ENCODE measurements at places on chromosomes 12 and 14.

DNA sequence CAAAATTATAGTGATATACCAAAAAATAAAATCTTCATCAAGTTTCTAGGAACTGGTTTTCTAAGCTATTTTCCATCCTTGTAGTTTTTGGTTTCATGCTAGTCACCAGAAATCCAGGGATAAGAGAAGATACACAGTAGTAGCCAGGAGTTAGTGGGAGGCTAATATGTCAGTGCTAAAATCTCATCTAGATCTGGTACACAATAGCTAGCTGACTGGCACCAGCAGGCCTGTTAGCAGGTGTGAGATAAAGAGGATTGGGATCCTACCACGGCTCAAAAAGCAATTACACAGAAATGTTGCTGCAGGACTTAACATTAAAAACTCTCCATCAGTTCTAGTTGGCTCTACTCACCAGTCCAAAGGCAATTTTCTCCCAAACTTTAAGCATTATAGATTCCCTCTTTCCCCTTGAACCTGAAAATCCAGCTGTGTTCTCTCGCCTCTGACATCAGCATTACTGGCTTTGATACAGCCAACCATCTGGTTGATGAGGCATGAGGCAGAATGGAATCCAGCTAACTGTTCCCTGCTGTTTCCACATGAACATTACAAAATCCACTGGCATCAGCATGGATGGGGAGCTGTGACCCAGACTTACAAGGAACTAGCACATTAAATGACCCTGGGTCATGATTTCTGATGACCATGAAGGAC is 41.8 kb upstream of the CCDC196 start:
- DNase-seq, result no peak

DNA sequence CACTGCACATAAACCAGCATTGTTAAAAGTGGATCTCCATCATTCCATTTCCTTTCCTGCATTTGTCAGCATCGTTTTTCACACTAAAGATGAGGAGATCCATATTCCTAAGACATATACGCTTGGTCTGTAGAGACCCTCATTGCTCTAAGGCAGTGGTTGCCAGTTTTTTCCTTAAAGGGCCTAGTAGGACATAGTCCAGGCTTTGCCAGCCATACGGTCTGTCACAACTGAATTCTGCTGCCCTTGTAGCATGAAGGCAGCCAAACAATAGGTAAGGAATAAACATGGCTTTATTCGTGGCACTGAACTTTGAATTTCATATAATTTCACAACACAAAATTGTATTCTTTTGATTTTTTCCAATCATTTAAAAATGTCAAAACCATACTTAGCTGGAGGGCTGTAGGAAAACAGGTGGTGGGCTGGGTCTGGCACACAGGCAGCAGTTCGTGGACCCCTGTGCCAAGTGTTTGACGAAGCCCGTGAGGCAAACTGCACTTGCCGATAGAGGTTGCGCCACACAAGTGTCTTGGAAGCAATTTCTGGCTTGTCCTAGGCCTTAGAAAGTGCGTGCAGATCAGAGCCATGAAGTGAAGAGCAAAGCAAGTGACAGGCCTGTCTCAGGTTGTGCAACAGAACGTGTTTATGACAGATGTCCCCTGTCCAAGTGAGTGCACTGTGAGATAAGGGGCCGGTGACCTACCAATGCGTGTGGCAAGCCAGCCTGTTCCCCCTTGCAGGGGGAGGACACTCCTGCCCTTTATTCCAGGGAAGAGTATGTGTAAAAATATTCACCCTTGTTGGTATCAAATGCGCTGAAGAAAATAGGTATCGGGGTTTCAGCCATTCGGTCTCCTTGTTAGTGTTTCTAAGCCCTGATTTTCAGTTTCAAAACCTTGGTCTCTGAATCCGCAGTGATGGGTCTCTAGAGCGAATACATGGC is 916 bp upstream of the CHPT1 start:
- DNase-seq, result no peak

DNA sequence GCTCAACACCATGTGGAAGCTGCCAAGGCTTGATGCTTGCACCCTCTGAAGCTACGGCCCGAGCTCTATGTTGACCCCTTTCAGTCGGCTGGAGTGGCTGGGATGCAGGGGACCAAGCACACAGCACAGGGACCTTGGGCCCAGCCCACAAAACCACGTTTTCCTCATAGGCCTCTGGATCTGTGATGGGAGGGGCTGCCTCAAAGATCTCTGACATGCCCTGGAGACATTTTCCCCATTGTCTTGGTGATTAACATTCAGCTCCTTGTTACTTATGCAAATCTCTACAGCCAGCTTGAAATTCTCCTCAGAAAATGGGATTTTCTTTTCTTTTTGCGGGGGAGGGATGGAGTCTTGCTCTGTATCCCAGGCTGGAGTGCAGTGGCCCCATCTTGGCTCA is 46.3 kb downstream of the MON2 start:
- DNase-seq, result peak; percentile 73

GRCh38 chr12:64273527-64274403 is 51.7 kb upstream of the KICS2 start:
- DNase-seq, result peak; percentile 62

DNA sequence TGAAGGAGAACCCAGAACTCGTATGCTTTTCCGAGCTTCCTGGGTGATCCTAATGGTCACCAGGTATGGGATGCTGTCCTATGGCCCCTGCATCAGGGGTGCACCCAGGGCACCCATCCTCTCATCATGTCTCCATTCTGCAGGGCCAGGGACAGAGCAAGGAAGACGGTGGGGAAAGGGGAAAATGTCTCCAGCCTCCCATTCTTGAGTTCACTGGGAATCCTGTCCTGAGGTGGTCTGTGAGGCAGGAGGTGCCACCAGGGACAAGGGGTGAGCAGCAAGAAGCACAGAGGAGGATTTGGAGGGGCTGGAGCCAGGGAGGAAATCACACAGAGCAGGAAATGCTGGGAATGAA is 14.9 kb upstream of the SLC6A12 start:
- DNase-seq, result no peak

GRCh38 chr14:92475451-92476187 is 38.0 kb upstream of the RIN3 start:
- DNase-seq, result no peak

DNA sequence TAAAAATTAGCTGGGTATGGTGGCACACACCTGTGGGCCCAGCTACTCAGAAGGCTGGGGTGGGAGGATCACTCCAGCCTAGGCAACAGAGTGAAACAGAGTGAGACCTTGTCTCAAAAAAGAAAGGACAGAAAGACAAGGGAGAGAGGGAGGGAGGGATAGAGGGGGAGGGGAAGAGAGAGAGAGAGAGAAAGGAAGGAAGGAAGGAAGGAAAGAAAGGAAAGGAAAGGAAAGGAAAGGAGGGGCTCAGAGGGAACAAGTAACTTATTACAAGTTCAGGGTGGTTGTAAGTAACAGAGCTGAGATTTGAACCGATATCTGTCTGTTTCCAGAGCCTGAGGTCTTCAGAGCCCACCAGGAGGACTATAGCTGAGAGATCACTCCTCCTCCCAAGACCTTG is 8.3 kb downstream of the IFFO1 start:
- no peak for DNase-seq

- no peak for DNase-seq
These were observed 716.7 kb upstream of the TMEM132C start for GRCh38 chr12:127550271-127550670.

DNA sequence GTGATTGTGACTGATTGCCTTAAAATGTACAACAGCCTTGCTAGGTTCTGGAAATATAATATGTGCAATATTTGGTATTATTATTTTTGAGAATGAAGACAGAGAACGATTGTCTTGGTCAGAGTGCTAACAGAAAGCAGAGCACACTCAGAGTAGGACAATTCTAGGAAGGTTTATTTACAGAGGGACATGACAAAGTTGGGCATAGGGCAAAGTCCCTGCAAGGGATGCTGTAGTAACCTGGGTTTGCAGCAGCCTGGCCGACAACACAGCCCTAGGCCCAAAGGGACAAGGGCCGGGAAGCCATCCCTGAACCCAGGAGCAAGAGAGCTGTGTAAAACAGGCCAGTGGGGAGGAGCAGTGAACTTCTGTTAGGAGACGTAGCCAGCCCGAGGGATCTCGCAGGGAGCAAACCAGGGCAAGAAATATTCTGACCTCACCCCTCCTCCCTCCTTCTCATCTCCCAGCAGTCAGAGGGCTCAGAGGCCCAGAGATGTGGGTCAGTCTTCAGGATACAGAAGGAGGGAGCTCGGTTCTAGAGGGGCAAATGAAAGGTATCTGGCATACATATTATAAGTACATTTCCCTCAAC is 51.0 kb upstream of the FERMT2 start:
- DNase-seq, result no peak

DNA sequence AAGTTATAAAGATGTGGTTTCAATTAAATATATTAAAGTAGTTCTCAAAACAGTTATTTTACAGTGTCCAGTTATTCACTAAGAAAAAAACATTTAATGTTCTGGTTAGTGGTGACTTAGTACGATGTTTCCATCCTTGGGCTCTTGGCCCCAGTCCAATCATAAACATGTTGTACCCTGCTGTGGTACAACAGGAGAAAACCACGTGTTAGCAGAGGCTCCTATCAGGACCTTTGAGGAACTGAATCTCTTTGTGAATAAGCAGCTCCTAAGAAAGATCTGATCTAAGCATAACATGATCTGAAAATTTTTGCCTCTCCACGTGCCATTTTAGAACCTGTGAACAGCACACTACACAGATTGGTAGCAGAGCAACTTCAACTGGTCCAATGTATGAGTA is 234.0 kb downstream of the SYT1 start:
- no peak for DNase-seq

DNA sequence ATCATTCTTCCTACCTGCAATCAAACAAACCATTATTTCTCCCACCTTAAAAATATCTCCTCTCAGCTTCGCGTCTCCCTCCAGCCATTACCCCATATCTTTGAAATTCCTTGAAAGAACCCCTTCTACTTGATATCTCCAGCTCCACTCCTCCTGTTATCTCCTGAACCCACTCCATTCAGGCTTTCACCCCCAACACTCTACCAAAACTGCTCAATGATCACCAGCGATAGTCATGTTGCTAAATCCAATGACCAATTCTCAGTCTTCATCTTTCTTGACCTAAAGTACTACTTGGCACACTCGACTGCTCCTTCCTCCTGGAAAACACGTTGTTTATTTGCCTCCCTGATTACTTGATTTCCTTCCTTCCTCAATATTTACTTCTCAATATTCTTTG is 70.1 kb downstream of the DUSP16 start:
- no peak for DNase-seq

DNA sequence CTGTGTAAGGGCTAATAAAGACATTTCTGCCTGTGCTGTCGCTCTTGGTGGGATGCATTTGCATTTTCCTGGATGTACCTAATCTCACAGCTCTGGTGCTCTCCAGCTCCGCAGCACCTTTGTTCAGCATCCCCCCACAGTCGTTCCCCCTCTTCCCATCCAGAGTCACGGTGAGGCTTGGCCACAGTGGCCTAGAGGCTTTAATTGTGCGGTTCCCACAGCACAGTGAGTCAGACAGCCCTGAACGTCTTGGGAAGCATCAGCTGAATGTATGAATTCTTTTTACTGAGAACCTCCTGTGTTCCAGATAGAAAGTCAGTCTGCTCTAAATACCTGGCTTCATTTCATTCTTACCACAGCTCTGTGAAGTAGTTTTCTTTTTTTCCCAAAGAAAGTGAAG is 28.7 kb downstream of the MLXIP start:
- no peak for DNase-seq

GRCh38 chr12:4645023-4645422 is 3.8 kb downstream of the AKAP3 start:
- DNase-seq, result no peak

DNA sequence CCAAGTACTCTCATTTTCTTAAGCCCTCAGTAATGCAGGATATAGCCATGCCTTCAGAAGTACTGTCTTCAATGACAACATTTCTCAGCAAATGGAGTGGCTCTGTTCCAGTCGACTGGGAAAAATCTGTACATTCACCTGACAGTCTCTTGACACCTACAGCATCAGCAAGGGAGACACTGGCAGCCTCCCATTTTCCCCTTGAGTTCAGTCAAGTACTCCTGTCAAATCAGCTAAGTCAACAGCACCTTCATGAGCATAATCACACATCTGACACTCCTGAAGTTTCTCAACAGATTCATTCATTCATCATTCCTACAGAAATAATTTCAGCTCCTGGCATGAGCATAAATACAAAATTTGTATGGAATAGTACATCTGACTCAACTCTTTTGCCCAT is 46.1 kb downstream of the INTS13 start:
- no peak for DNase-seq

GRCh38 chr14:92943855-92944570 is 21.1 kb downstream of the CHGA start:
- no peak for DNase-seq

- no peak for DNase-seq
These were observed 6.7 kb upstream of the VCPKMT start for GRCh38 chr14:50123062-50123461.

DNA sequence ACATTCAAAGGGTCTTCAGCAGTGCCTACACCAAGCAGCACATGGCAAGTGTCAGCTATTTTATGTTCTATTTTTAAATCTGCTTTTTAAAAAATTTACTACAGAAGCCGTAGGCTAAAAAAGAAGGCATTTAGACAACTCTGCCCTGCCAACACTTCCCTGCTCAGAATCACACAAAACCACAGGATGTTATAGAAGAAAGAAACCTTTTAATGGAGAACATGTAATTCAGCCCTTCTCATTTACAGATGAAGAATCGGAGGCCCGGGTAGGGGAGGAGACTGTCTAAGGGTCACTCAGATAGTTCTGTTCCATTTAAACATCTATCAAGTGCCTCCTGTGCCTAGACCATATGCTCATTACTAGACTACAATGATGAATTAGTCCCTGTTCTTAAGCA is 171.8 kb upstream of the NTF3 start:
- no peak for DNase-seq

DNA sequence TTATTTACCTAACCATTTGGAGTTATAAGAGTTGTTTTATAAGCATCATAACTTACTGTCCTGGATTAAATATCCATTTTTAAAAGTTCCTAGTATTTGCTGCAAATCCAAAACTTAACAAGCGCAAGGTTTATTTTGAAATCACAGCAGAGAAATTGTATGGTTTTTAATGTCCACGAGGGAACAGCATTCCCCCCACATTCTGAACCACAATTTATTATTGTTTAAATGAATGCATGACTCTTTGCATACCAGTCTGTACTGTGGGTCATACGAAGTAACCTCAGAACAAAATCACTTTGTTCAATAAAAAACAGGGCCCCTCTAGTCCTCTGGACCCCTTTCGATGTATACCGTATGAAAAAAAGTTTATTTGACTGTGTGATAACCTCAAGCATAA is 75.9 kb downstream of the DACT1 start:
- DNase-seq, result no peak

DNA sequence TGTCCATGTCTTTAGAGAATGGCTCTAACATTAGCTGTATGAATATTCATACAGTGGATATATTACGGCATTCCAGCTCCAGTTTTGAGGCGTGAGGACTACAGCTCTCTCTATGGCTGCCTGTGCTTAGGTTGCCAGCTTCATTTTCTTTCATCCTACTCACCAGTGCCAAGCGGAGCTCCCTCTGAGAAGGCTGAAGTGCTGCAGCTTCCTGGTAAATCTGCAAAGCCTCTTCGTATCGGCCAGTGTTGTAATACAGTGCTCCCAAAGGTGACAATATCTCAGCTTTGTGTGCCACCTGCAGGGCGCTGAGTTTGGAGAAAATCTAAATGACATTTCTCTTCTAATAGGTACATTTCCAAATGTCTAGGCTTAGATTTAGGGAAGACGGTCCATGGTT is 19.8 kb upstream of the OVCH1 start:
- DNase-seq, result no peak

Data from HAP-1 (cell line).